Activated CD8-positive, alpha-beta T cell treated with anti-CD3 and anti-CD28 coated beads for 36 hours (primary cell): ENCODE measurements at places on chromosomes 1 and 21.

GRCh38 chr1:101497881-101498559 lies 261.2 kb downstream of the S1PR1 start:
- H3K4me3 ChIP-seq = no peak overlapping the region
- no peaks in the 10 kb centered on the region for H3K4me1 ChIP-seq
- no peak for DNase-seq
- no peaks in the 10 kb centered on the region for H3K36me3 ChIP-seq

DNA sequence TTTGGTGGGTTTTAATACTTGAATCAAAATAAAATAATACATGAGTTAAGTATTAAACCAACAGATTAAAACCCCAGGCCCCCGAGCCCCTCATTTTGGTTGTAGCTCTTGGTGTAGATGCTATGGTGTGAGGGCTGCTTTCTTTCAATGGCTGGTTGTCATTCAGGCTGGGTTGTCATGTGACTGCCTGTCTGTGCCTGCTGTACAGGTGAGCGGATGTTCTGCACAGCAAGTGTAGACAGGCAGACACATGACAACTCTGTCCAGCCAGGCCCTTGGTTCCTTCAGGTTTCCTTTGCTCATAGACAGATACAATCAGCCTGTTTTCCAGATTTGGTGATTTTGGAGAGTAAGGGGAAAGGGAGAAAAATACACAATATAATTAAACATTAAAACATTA lies 281.9 kb upstream of the C1orf105 start:
- no peaks in the 10 kb centered on the region for H3K36me3 ChIP-seq
- H3K4me1 ChIP-seq = peaks cover 17% of the 10 kb centered on the region
- H3K27ac ChIP-seq = no peak overlapping the region
- H3K4me3 ChIP-seq = no peak overlapping the region
- peaks cover 2% of the 10 kb centered on the region for H3K27me3 ChIP-seq
- no peak for DNase-seq

DNA sequence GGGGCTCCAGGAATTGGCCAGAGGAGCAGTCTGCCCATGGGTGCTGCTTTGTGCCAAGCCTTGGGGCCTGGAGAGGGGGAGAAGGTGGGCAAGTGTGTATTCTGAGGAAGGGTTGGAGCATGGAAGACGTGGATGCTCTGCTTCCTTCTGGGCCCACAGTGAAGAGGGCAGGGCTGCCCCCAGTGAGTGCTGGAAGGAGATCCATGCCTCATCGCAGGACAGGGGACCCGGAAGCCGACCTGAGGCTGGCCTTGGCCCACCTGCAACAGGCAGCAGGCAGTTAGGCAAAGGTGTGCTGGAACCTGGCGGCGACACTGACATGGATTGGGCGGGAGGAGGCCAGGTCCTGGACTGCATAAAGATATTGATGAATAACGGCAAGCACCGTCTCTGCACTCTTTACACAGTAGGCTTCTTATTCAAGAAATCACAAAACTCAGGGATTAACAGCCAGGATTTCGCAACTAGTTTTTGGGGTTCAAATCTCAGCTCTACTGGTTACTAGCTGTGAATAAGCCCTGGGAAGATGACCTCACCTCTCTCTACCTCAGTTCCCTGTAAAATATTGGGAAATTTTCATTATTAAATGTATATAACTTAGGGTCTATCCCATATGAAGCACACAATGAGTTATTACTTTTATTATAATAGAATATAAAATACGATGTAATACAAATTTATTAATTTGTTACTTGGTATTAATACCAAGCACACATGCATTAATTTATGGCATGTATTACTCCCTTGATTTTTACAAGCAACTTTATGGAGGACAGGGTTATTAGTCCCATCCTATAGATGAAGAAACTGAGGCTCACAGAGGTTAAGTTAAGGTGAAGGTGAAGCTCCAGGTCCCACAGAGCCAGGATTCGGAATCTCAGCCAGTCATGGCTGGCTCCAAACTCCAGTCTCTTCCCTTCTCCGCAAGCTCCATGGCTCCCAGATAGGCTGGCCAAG lies 62.3 kb downstream of the DHRS3 start:
- H3K27ac ChIP-seq = no peak overlapping the region
- H3K4me3 ChIP-seq = no peak overlapping the region
- H3K27me3 ChIP-seq = no peaks in the 10 kb centered on the region
- DNase-seq = no peak
- H3K4me1 ChIP-seq = peaks cover 1% of the 10 kb centered on the region

DNA sequence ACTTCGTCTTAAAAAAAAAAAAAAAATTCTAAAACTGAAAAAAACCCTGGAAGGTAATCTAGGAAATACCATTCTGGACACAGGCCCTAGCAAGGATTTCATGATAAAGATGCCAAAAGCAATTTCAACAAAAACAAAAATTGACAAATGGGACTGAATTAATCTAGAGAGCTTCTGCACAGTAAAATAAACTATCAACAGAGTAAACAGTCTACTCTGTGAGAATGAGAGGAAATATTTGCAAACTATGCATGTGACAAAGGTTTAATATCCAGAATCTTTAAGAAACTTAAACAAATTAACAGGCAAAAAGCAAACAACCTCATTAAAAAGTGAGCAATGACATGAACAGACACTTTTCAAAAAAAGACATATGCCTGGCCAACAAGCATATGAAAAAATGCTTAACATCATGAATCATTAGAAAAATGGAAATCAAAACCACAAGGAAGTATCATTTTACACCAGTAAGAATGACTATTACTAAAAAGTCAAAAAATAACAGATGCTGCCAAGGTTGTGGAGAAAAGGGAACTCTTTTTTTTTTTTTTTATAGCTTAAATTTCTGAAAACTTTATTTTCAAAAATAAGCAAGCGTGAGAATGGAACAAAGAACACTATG lies 29.4 kb upstream of the RNPC3 start:
- H3K27ac ChIP-seq = no peak overlapping the region
- DNase-seq = no peak
- no peaks in the 10 kb centered on the region for H3K4me1 ChIP-seq

GRCh38 chr1:167565922-167566321 lies 12.4 kb upstream of the CREG1 start:
- no peak overlapping the region for H3K4me3 ChIP-seq
- H3K4me1 ChIP-seq = peaks cover 3% of the 10 kb centered on the region
- no peak for DNase-seq
- H3K27ac ChIP-seq = no peak overlapping the region
- H3K27me3 ChIP-seq = no peaks in the 10 kb centered on the region
- no peaks in the 10 kb centered on the region for H3K36me3 ChIP-seq
